A549 treated with CpdA at 1 μM for 4 hours (cell line): ENCODE measurements at places on chromosomes 7 and 10. TPM values are rescaled to one million over a fixed set of nuclear protein-coding genes. Genes with fewer than 3 reads are reported as not detected.

The MMP21 gene
- total RNA-seq: 0.13 TPM in 1 of 5 replicates, not detected in the others

The CPA4 gene
- total RNA-seq: 5.8 to 8.1 TPM (median 6.5 TPM) in 5 replicates

The TRUB1 gene
- 13.5 to 16.3 TPM (median 14.4 TPM) in 5 replicates for total RNA-seq

The TMEM168 gene
- 7.9 to 12.1 TPM (median 9.5 TPM) in 5 replicates for total RNA-seq

The PMS2 gene
- total RNA-seq: 10.3 to 16.7 TPM (median 12.3 TPM) in 5 replicates

The DNMBP gene
- 25.1 to 40.5 TPM (median 29.0 TPM) in 5 replicates for total RNA-seq

The SPDYE5 gene
- not detected in 5 replicates for total RNA-seq

The NPY4R2 gene
- total RNA-seq: 16.3 to 28.5 TPM (median 22.6 TPM) in 5 replicates

The GALNT17 gene
- not detected in 5 replicates for total RNA-seq

The ITPRID1 gene
- total RNA-seq: not detected in 5 replicates
